ENCODE measurements at places on chromosomes 13 and 19.

DNA sequence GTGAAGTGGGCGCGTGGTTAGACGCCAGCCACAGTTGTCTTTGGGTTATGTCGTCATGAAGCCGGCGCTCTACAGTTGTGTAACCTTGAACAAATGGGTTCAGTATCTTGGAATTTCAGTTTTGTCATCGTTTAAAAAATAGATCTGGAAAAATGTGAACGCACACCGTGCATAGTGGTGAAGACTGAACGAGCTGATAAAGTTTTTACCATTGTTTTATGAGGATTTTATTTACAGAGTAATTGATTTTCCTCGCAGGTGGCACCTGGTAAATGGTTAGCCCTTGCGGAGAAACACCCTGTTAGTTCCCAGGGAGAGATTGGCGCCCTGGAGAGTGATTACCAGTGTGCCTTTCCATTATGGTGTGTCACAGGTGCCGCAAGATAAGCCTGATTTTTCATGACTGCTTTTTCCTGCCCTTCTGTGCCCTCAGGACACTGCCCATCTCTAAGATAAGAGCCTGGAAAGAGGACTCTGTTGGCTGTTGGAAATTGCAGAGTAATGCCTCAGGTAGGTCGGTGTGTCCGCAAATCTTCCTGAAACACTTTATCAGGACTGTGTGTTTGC lies 577 bp downstream of the ZNF181 start:
- peak; percentile 48 for DNase-seq

GRCh38 chr13:83423381-83423780 lies 458.9 kb downstream of the SLITRK1 start:
- no peak for DNase-seq

DNA sequence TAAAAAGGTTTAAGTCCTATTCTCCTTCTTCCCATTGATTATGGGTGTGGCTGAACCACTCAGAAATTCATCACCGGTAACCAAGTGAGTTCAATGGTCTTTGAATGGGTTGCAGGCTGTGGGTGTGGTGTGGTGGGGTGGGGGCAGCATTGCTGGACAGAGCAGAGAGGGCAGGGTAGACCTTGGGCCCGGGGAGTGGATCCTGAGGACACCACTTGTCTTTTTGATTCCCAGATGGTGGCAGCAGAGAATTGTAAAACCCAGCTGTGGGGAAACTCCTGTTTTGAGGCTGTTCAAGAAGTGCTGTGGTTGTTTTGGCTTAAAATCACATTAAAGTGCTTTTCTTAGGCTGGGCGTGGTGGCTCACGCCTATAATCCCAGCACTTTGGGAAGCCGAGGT lies 45.8 kb upstream of the RGCC start:
- no peak for DNase-seq

DNA sequence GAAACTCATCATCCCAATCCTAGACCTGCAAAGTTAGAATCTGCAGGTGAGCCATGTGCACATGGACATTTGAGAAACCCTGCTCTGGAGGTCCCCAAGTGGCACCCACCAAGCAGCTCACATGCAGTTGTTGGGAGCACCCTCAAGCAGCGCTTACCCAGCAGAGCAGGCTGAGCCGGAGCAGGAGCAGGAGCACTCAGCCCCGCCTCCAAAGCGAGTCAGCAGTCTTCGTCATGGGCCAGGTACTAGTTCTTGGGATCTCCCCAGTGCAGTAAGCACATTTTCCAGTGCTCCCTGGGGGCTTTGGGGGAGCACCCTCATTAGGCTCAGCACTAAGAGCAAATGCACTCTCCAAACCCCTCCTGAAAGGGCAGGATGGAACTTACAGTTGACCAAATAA lies 572.7 kb downstream of the IRS2 start:
- no peak for DNase-seq

- DNase-seq: no peak
These were observed 10.9 kb downstream of the SLC46A3 start for GRCh38 chr13:28707629-28708427.

DNA sequence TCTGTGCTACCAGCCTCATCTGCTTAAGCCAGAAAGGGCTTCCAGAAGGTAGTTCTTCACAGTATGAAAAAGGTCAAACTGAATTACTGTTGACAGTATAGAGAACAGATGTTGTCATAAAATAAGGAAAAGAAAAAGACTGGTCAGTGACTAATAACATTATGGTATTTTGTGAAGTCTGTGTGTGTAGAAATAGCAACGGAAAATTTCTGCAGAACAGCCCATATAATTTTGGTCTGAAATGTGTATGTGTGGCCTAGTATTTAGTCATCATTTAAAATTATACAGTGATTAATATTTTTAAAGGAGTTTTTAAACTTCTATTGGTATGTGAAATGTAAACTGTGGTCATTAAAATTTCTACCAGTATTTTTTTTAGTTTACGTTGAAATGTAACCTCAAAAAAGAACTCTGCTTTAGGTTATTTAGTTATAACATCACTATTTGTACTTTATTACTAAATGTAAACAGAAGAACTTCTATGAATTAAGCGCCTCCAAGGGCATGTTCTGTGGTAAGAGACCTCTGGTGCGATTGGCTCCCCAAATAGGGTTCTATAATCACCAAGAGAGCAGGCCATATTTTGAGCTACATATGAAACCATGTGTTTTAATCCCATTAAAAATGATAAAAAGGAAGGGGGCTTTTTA lies 3.3 kb upstream of the GPR183 start:
- no peak for DNase-seq

DNA sequence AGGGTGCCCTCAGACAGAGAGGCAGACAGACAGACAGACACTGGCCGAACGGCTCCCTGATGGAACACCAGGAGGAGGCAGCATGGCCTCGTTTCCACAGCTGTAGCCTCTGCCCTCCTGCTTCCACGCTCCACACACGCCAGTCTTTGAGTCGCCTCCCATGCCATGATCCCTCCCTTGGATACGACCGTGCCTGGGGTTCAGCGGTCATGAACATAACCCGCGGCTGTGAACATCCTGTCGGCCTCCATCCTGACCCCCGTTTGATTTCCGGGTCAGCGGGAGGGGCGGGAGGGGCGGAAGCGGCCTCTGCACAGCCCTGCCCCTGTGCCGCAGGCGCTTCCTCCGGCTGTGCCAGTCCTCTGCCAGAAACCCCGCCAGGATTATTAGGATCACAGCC lies 23.4 kb downstream of the GP6 start:
- DNase-seq: no peak

- DNase-seq: no peak
These were observed 31.2 kb upstream of the F7 start for GRCh38 chr13:113074401-113074800.

DNA sequence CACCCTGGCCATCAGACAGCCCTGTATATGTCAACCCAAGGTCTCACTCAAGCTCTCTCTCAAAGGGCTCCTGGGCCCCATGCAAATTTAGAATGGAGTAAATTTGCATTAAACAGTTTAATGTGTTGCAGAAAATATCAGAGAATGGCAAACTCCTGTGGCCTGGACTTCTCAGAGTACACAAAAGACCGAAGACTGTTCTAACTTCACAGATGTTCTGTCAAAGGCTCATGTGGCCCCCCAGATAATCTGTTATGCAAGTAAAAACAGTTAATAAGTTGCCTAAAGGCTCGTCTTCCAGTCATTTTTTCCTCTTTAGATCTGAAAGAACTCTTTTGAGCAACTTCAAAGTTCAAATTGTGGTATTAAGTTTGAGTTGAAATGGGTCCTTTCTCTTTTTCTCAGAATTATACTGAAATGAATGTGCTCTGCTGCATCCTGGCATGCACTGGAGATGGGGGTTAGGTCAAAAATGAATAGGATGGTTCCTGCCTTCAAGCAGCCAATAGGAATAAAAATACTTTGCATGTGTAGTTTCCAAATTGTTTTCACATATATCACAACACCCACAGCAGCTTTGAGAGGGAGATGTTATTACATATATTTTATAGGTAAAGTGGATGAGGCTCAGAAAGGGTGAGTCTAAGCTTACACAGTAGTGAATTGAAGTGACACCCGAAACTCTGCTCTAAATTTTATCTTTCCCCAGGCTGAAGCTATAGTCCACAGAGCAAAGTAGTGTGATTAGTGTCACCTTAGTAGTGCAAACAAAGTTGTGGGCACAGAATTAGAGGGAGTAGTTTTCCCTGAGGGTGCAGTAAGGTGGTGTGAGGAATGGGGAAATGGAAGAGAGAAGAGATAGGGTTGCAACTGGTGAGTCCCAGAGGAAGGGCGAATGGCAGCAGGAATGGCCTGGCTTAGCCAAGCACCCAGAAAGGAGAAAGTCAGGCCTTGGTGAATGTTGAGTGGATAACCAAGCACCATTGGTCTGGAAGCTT lies 205.0 kb upstream of the RFC3 start:
- no peak for DNase-seq

- DNase-seq: no peak
These were observed 38.3 kb downstream of the TMED1 start for GRCh38 chr19:10797541-10798256.

GRCh38 chr13:32535115-32535514 lies 3.5 kb downstream of the N4BP2L2 start:
- DNase-seq: no peak

DNA sequence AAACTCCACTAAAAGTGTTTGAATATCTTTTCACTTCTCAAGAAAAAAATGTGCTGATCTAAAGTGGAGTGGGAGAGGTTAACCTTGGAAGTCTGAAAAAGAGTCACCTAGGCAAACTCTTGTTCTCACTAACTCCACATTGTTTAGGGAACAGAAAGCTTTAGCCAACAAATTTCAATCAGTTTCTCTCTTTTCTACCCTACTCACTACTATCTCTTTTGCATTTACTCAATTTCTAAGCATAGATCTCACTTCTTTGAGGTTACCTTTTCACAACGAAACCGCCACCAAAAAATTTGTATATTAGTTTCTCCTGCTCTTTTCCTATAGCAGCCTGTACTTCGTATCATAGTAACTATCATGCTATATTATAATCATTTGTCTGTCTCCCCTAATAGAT lies 6.3 kb downstream of the NHLRC3 start:
- DNase-seq: no peak

GRCh38 chr19:6654347-6655310 lies 15.3 kb downstream of the TNFSF14 start:
- DNase-seq: no peak

DNA sequence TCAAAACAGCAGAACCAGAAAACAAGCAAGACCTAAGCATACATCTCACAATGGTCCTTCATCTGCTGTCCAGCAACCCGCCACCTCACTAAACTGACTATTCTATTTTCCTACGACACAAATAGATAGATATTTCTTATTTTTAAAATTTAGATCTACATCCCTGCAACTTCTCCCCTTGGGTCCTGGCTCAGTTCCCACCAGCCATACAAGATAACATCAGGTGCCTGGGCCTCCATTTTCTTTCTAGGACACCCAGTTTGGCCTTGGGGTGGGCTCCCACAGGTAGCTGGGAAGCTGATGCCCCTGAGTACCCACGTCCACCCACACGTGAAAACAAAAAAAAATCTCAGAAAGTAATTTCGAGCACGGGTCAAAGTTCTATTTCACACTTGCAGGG lies 47.6 kb downstream of the TGDS start:
- DNase-seq: no peak

DNA sequence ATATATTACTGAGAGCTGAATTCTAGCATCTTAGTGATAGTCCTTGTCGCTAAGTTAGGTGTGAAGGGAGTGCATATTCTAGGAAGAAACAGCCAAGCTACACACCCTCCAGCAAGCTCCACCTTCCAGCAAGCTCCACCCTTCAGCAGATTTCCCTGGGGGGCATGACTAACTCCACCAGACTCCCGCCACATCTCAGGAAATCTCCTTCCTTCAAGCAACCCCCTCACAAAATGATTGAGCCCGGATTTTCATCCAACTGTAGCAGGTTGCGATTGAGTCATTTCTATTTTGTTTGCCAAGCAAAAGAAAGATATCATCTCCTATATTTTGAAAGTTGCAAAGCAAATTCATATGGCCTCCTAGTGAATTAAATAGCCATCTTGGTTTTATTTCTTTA lies 162.1 kb upstream of the TMTC4 start:
- DNase-seq: no peak

- peak; percentile 17 for DNase-seq
These were observed 1.2 kb downstream of the RCBTB2 start for GRCh38 chr13:48531416-48532255.

DNA sequence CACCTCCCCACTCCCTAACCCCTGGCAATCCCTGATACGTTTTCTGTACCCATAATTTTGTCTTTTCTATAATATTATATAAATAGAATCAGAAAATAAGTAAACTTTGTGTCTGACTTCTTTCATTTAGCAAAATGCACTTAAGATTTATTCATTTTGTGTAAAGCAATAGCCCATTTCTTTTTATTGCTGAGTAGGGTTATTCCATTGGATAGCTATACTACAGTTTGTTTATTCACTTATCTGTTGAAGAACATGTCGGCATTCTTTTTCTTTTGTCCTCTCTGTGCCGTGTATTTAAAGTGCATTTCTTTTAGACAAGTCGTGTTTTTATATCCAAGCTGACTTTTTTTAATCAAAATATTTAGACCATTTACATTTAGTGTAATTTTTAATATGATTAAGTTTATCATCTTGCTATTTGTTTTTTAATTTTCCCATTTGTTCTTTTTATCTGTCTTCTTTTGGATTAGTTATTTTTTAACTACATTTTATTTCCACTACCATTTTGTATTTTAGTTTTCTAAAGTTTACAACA lies 176.4 kb upstream of the TSHZ3 start:
- DNase-seq: no peak

DNA sequence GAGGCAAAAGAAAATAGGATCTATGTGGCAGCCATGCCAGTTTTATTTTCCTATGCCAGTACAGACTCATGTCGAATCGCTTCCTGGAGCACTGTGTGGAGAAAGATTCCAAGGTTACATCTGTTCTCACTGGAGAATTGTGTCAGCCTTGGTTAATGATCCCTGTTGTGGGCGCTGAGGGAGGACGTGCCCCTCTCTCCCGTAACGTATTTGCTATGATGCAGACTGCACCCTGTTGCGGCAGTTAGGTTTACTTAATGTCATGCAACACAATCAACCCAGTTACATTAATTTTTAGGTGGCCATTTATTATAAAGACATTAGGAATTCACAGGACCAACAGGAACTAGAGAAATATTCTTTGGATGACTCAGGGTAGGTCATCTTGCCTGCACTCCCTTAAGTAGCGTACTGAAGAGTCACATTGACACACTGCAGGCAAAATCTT lies 892.9 kb downstream of the EFNB2 start:
- no peak for DNase-seq

GRCh38 chr13:27170516-27171243 lies 931 bp downstream of the USP12 start:
- DNase-seq: peak; percentile 28

DNA sequence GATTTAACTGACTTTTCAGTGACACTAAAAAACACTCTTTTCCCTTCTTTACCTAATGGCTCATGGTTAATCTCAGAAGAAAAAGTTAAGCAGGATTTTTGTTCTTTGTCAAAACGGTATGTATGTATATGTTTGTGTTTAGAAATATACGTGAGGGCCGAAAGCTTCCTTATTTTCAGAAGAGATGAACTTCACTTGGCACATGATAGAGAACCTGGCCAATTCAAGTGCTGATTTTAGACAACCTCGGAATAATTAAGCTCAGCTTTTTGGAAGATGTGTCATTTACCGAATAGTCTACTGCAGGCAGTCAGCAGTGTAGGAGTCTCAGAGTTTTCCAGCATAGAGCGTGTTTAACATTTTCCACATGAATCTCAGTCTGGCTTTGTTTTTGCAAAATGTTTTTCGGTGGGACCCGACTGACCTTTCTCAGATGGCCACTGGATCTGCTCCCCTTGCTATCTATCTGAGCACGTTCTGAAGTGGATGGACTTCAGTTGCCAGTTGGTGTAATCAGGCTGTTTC lies 4.6 kb downstream of the RNASEH2B start:
- DNase-seq: no peak

Data from NCI-H1092 (cell line).